Activated naive CD8-positive, alpha-beta T cell treated with anti-CD3 and anti-CD28 coated beads for 36 hours (primary cell): ENCODE measurements at places on chromosomes 1 and 21. TPM values are rescaled to one million over a fixed set of nuclear protein-coding genes. Genes with fewer than 3 reads are reported as not detected.

DNA sequence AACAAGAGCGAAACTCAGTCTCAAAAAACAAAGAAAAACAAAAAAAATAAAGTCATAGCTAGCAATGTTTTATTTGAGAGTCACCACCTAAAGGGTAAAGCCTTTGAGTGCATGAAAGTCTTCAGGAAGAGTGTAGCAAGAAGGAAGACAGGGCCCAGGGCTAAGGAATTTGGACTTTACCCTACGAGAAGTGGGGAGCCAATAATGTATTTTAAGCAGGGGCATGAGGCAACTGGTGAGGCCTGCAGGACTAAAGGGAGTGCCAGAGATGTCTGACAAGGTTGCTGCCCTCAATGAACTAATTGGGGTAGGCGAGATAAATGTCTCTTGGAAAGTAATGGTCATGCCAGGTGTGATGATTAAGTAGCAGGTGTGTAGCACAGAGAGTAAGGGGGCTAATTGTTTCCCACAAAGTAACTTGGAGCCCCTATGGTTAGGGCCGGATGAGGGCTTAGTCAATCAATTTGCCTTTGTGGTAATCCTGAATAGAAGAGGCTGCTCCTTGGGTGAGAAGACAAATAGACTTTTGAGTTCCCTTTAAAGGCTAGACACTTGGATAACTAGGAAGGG is 31.6 kb upstream of the CACNA1E start:
- H3K4me3 ChIP-seq, result no peak overlapping the region
- no peak overlapping the region for H3K27ac ChIP-seq
- H3K27me3 ChIP-seq, result peaks cover 9% of the 10 kb centered on the region
- no peaks in the 10 kb centered on the region for H3K4me1 ChIP-seq
- DNase-seq, result no peak

- peaks cover 18% of the 10 kb centered on the region for H3K27me3 ChIP-seq
- H3K27ac ChIP-seq, result no peak overlapping the region
- no peaks in the 10 kb centered on the region for H3K36me3 ChIP-seq
Observed at GRCh38 chr1:115908565-115909274, 67.6 kb upstream of the SLC22A15 start.

- peaks cover 2% of the 10 kb centered on the region for H3K36me3 ChIP-seq
- H3K27me3 ChIP-seq, result peaks cover 7% of the 10 kb centered on the region
- peak overlapping the region; percentile 84 for H3K4me3 ChIP-seq
Observed at GRCh38 chr1:41239988-41240610, 2.0 kb downstream of the SCMH1 start.

The SPATA21 gene
- total RNA-seq, result not detected

DNA sequence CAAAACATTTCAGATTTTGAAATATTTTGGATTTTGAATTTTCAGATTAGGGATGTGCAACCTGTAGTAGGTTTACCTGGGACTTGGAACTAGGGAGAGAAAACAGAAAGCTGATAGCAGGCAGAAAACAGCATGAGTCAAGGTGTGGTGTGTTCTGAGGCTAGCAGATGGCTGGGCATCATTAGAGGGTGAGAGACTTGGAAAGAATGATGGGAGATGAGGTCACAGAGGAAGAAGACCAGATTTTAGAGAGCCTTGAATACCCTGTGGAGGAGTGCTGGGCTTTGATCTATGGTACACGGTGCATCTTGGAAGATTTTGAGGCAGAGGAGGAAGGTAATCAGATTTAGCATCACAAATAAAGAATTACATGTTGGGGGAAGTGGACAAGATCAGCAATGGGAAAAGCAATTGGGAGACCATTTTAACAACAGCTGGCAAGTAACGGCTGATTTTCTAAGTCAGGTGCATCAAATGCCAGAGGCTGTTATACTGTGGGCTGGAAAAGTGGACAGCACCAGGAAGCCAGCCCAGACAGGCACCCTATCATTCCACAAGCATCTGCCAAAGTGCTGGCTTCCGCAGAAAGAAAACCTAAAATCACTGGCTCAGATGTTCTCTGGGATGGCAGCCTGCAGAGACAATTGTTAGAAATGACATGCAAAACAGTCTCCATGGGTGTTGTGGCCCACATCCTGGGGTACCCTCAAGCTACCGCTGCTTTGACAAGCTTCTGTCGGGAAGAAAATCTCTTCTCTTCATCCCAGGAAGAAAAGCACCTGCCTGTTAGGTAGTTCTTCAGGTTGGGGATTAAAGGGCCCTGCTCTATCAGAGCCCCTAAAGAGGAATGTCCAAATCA is 30.9 kb upstream of the CAMK1G start:
- H3K27me3 ChIP-seq, result peaks cover 4% of the 10 kb centered on the region
- peaks cover 4% of the 10 kb centered on the region for H3K4me1 ChIP-seq
- H3K27ac ChIP-seq, result no peak overlapping the region
- no peak overlapping the region for H3K4me3 ChIP-seq
- no peak for DNase-seq

- H3K27ac ChIP-seq, result no peak overlapping the region
- peaks cover 3% of the 10 kb centered on the region for H3K4me1 ChIP-seq
- no peaks in the 10 kb centered on the region for H3K36me3 ChIP-seq
- DNase-seq, result no peak
- H3K4me3 ChIP-seq, result no peak overlapping the region
Observed at GRCh38 chr1:244092293-244092963, 41.3 kb downstream of the ZBTB18 start.

- no peak overlapping the region for H3K4me3 ChIP-seq
- no peak overlapping the region for H3K27ac ChIP-seq
- H3K4me1 ChIP-seq, result no peaks in the 10 kb centered on the region
- no peaks in the 10 kb centered on the region for H3K27me3 ChIP-seq
Observed at GRCh38 chr1:230827801-230828200, 40.5 kb downstream of the C1orf198 start.

- peak overlapping the region; percentile 34 for H3K4me3 ChIP-seq
- peaks cover 67% of the 10 kb centered on the region for H3K4me1 ChIP-seq
- peaks cover 53% of the 10 kb centered on the region for H3K36me3 ChIP-seq
- peak overlapping the region; percentile 48 for H3K27ac ChIP-seq
- no peaks in the 10 kb centered on the region for H3K27me3 ChIP-seq
Observed at GRCh38 chr1:110348050-110348449, 8.9 kb downstream of the RBM15 start.

DNA sequence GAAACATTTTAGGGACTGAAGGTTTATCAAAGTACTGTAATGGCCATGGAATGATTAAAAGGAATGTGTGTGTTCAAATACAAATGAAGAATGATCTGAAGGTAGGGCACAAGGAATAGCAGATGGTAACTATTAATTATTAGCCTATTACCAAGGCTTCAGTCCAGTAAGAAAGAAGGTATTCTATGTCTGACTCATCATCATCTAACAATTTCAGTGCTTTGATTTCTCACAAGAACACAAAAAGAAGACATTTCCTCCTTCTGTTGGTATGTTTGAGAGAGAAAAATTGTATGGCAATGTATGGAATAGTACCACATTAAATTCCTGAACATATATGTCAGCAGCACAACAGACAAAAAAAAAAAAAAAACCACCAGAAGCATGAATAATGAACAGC is 57.5 kb downstream of the TYW3 start:
- peaks cover 16% of the 10 kb centered on the region for H3K27me3 ChIP-seq
- H3K4me3 ChIP-seq, result no peak overlapping the region
- no peaks in the 10 kb centered on the region for H3K36me3 ChIP-seq
- H3K27ac ChIP-seq, result no peak overlapping the region
- no peaks in the 10 kb centered on the region for H3K4me1 ChIP-seq

DNA sequence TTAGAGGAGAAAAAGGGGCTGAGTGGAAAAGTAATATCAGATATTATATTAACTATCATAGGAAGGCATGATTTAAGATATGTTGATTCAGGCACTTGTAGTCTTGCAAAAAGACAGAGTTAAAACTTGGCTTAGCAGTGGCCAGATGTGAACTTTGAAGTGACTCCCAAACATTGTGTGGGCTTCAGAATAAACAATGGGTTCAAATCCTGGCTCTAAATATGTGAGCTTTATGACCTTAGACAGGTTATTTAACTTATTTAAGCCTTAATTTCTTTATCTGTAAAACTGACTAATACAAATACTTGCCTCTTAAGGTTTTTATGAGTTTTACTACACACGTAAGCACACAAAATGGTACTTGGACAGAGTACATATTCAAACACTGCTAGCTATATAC is 85.9 kb downstream of the TNFSF18 start:
- H3K4me1 ChIP-seq, result peaks cover 15% of the 10 kb centered on the region
- no peak overlapping the region for H3K27ac ChIP-seq
- peaks cover 2% of the 10 kb centered on the region for H3K36me3 ChIP-seq
- DNase-seq, result no peak
- no peak overlapping the region for H3K4me3 ChIP-seq
- H3K27me3 ChIP-seq, result no peaks in the 10 kb centered on the region

- H3K27me3 ChIP-seq, result no peaks in the 10 kb centered on the region
- H3K4me3 ChIP-seq, result peak overlapping the region; percentile 100
- H3K4me1 ChIP-seq, result peaks cover 28% of the 10 kb centered on the region
- peaks cover 5% of the 10 kb centered on the region for H3K36me3 ChIP-seq
Observed at GRCh38 chr1:17052641-17053040, 1.2 kb downstream of the SDHB start.

The TNFSF4 gene
- 4.1 TPM for total RNA-seq

GRCh38 chr1:151994956-151995355 is 1.3 kb upstream of the S100A10 start:
- no peaks in the 10 kb centered on the region for H3K27me3 ChIP-seq
- H3K36me3 ChIP-seq, result peaks cover 17% of the 10 kb centered on the region
- no peak for DNase-seq
- H3K27ac ChIP-seq, result no peak overlapping the region

The PROX1 gene
- not detected for total RNA-seq

The ARHGEF11 gene
- total RNA-seq, result 2.8 TPM

DNA sequence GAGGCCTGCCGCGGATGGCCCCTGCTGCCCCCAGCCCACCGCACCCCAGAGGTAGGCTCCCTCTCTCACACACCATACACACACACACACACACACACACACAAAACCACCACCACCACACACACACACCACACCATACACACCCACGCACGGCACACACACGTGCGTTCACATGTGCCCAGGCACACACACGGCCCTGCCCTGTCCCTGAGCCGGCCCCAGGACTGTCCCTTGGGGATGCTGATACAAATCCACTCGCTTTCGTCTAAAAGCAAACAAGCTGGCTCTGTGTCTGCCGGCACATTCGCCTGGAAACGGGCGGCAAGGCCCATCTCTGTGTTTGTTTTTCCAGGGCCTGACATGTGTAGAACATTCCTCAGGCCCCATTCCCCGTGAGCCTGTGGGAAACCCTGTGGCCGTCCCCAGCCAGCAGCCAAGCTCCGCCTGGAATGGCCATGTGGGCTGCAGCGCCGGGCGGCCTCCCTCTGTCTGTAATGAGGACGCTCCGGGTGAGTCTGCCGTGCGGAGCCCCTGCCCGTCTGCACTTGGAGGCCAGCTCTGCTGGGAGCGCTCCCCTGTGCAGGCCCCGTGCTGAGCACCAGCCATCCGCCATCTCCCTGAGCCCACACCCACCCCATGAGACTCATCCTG is 67.4 kb downstream of the DMRTB1 start:
- H3K27me3 ChIP-seq, result no peaks in the 10 kb centered on the region
- no peaks in the 10 kb centered on the region for H3K36me3 ChIP-seq
- no peaks in the 10 kb centered on the region for H3K4me1 ChIP-seq
- no peak overlapping the region for H3K4me3 ChIP-seq
- no peak for DNase-seq

- no peak overlapping the region for H3K27ac ChIP-seq
- H3K27me3 ChIP-seq, result peaks cover 5% of the 10 kb centered on the region
- no peak for DNase-seq
- no peak overlapping the region for H3K4me3 ChIP-seq
- no peaks in the 10 kb centered on the region for H3K4me1 ChIP-seq
Observed at GRCh38 chr1:218207194-218207593, 77.9 kb upstream of the RRP15 start.

DNA sequence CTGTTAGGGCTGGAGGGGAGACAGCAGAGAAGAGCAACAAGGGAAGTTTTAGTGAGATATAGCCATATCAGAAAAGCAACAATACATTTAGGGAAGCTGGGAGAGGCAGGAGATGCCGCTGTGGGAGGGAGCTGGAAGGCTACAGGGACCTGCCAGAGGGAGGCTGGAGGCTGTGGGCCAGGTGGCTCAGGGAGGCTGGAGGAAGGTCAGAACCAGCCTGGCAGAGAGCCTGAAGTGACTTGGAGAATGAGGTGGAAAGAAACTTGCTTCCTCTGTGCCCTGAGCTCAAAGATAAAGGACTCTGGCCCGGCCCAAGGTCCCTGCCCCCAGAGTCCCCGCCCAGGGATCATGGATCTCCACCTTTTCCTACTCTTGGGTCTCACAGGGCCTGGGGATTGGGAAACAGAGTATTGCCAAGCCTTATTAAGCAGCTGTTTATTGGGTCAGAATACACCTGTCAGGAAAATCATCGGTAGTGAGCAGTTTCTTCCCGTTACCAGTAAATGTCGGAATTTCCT is 85.9 kb downstream of the KIF26B start:
- no peaks in the 10 kb centered on the region for H3K4me1 ChIP-seq
- peaks cover 9% of the 10 kb centered on the region for H3K27me3 ChIP-seq
- no peaks in the 10 kb centered on the region for H3K36me3 ChIP-seq

DNA sequence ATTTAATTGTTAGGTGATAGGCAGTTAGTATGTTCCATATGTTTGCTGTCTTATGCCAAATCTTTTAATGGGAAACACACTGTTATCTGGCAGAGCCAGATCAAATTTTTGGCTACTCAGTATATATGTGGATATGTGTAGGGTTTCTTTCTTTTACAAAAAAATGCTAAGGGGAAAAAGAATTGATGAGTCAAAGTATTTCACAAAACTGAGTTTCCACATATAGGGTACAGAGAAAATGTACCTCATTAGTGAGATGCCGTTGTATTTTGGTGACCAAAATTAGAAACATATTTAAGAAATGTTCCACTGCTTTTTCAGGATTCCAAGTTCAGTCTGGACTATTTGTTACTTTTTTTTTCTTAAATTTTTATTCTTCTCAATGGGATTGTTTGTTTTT is 201.2 kb upstream of the PTGFR start:
- H3K27ac ChIP-seq, result no peak overlapping the region
- H3K36me3 ChIP-seq, result no peaks in the 10 kb centered on the region
- H3K4me3 ChIP-seq, result no peak overlapping the region
- no peaks in the 10 kb centered on the region for H3K4me1 ChIP-seq

The PEX11B gene
- total RNA-seq, result 33.8 TPM

- no peaks in the 10 kb centered on the region for H3K36me3 ChIP-seq
- no peak for DNase-seq
- no peak overlapping the region for H3K27ac ChIP-seq
- no peaks in the 10 kb centered on the region for H3K27me3 ChIP-seq
- no peaks in the 10 kb centered on the region for H3K4me1 ChIP-seq
- no peak overlapping the region for H3K4me3 ChIP-seq
Observed at GRCh38 chr1:226577401-226578180, 29.0 kb downstream of the STUM start.

- peaks cover 25% of the 10 kb centered on the region for H3K4me1 ChIP-seq
- H3K27ac ChIP-seq, result peak overlapping the region; percentile 89
- peak overlapping the region; percentile 96 for H3K4me3 ChIP-seq
Observed at GRCh38 chr1:160030657-160031364, 979 bp downstream of the PIGM start.

DNA sequence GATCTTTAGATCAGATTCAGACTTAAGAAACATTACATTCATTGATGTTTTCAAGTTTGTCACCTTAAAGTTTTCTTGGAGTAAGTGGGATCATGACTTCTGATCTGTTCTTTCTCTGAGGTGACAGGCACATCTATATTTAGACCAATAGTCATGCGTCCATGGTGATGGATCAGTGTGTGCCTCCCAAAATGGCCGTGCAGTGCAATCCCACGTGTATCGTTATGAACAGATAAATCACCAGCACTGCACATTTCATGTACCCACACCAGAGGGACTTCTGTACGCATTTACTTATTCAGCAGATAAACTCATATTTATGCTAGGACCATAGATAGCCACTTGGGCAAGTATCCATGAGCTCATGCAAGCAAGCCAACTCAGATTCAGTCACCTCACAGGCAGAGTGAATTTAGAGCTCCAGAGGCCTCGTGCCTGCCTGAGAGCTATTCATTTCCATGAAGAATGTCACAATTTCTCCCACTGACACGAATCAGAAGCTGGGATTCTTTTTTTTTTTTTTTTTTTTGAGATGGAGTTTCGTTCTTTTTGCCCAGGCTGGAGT is 13.9 kb upstream of the WDR26 start:
- H3K27ac ChIP-seq, result no peak overlapping the region
- no peak for DNase-seq
- H3K36me3 ChIP-seq, result peaks cover 14% of the 10 kb centered on the region
- no peak overlapping the region for H3K4me3 ChIP-seq
